ENCODE measurements at places on chromosomes 7 and 10.
A peak's percentile ranks its signal among the peaks of the same experiment; 100 is the strongest.

GRCh38 chr10:77633376-77633775 lies 4.2 kb downstream of the KCNMA1 start:
- DNase-seq, result no peak

GRCh38 chr7:17062151-17063044 lies 180.6 kb upstream of the AGR3 start:
- no peak for DNase-seq

GRCh38 chr10:6817770-6818169 lies 237.7 kb upstream of the PRKCQ start:
- no peak for DNase-seq

GRCh38 chr10:35993591-35994515 lies 351.8 kb upstream of the FZD8 start:
- no peak for DNase-seq

GRCh38 chr7:73831834-73832651 lies 1.2 kb downstream of the CLDN4 start:
- no peak for DNase-seq

- DNase-seq, result no peak
Observed at GRCh38 chr7:151146761-151147160, 20.7 kb downstream of the GBX1 start.

- DNase-seq, result no peak
Observed at GRCh38 chr10:70122742-70123141, 9.9 kb downstream of the AIFM2 start.

GRCh38 chr10:50497758-50498157 lies 126.0 kb downstream of the SGMS1 start:
- no peak for DNase-seq

- DNase-seq, result no peak
Observed at GRCh38 chr7:70598976-70599375, 533.0 kb upstream of the GALNT17 start.

- DNase-seq, result no peak
Observed at GRCh38 chr7:118511146-118511545, 286.6 kb downstream of the ANKRD7 start.

- DNase-seq, result peak; percentile 73
Observed at GRCh38 chr10:22246680-22247391, 29.0 kb upstream of the EBLN1 start.

- no peak for DNase-seq
Observed at GRCh38 chr7:151920488-151920887, 35.8 kb upstream of the GALNTL5 start.

DNA sequence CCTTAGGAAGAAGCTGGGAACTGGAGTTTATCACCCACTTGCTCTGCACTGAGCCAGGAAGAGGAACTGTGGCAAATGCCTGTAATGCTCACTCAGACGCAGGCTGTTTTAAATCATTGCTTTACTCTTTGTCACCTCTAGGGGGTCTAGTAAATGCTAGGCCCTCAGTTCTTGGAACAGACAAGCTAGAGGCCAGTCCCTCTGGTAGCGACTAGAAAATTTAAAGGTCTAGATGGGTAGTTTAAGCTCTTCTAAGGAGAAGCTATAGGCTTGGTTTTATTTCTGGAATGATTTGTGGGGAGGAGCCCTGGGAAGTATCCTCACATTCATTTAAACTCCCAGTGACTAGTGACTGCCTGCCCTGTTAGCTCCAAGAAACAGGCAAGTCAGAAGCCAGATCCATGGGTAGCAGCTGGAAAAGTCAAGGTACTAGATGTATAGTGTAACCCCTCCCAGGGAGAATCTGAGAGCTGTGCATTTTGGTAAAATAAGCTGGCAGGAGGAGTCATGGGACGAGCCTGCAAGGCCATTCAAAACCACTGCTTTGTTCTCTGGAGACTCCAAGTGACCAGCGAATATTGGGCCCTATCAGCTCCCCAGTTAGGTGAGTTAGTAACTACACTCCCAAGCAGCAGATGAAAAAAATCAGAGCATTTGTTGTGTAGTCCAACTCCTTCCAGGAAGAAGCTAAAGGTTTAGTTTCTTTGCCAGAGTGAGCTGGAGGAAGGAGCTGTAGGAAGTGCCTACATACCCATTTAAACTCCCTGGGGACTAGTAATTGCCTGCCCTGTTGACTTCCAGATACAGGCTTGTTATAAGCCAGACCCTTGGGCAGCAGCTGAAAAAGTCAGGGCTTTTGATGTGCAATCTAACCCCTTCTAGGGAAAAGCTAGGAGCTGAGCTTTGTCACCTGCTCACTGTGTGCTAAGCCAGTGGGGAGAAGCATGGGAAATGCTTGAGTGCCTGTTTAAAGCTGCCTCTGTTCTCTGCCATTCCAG lies 68.9 kb downstream of the DYNC1I1 start:
- no peak for DNase-seq

DNA sequence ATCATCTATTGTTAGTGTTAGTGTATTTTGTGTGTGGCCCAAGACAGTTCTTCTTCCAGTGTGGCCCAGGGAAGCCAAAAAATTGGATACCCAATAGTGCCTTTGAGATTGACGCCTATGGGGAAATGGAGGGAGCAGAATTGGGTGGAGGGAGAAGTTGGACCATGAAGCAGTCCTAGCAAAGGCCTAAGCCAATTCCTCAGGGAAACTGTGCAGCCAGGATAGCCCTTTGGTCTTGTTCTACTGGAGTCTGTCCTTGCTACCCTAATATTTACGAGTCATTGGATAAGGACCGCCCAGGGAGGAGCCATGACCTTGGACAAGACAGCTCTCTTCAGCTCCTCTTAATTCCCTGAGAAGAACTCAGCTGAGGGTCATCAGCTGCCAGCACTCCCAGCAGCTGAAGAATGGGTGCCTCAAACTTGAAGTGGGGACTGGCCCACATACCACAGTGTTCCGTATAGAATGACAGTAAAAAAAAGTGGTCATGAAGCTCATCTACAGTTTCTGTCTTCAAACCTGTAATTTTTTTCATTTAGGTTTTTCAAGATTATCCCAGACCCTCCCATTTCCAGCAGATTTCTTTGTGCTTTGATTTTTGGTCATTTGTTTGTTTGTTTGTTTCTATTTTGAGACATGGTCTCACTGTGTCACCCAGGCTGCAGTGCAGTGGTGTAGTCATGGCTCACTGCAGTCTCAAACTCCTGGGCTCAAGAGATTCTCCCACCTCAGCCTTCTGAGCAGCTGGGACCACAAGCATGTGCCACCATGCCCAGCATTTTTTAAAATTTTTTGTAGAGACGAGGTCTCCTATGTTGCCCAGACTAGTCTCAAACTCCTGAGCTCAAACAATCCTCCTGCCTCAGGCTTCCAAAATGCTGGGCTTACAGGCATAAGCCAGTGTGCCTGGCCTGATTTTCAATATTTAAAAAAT lies 81.2 kb downstream of the C1GALT1 start:
- no peak for DNase-seq

DNA sequence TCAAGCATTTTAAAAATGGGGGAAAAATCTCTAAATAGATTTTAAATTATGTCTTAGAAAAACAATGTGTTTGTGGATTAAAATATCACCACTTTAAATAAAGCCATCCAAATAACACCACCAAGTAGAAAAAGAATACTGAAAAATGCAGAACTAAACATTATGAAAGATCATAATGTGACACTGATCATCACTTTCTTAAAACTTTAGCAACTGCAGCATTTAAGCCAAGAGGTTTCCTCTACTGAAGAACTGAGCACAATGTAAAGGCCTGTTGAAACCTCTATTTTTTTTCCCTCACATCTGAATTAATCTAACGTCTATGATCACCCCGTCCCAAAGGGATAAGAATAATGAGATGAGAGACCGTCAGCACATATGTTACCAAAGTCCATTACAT lies 18.6 kb downstream of the MINDY3 start:
- no peak for DNase-seq

GRCh38 chr7:114691605-114692004 lies 230.3 kb upstream of the MDFIC start:
- DNase-seq, result no peak

DNA sequence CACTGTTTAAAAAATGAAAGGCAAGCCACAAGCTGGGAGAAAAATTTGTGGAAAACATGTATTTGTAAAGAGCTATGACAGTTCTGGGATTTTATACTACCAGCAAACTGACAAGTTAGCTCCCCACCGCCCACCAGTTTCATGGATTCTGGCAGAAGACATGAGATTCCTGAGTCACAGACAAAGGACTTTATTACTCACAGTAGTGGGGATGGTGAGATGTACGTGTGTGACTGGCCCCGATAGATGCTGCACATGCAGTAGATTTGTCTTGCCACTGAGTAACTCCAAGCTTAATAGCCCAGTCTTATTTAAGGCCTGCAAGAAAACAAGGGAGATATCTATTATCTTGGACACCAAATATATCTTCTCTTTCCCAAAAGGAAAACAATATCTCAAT lies 281.7 kb downstream of the AHR start:
- DNase-seq, result no peak

GRCh38 chr10:60414877-60415585 lies 25.4 kb upstream of the ANK3 start:
- no peak for DNase-seq

GRCh38 chr7:154837622-154838021 lies 165.3 kb downstream of the PAXIP1 start:
- DNase-seq, result no peak

DNA sequence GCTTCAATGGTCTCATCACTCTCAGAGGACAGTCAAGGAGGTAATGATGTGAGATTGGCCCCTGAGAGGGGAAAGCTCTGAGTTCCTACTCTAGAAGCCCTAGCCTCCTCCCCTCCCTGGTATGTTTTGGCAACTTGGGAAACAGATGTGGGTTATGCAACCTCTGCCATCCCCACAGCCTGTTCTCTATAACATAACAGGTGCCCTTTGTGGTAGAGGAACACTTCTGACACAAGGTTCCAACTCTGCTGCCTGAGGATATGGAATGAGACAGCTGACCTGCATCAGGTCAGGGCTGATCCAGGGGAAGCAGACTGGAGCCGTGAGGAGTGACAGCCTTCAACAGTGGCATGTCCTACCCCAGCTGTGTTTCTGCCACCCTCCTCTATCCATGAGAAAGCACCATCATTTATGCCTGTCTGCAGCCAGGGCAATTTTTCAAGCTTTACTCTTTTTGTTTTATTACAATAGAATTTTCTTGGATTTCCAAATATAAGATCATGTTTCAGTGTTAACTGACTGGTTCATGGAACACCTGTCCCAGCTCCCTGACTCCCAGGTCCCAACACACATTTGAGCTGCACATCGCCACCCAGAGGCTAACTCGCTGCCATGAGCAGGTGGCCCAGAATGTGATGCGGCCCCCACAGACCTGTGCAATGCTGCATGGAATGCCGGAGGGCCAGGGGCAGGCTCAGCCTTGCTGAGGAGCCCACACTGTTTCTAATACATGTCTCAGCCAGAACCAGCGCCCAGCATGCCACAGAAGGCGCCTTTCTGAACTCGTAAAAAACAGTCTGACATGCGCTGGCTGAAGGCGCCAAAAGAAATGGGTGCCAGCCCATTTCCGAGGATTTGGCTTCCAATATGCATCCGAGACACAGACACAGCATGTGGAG lies 124.8 kb upstream of the CHST15 start:
- no peak for DNase-seq

DNA sequence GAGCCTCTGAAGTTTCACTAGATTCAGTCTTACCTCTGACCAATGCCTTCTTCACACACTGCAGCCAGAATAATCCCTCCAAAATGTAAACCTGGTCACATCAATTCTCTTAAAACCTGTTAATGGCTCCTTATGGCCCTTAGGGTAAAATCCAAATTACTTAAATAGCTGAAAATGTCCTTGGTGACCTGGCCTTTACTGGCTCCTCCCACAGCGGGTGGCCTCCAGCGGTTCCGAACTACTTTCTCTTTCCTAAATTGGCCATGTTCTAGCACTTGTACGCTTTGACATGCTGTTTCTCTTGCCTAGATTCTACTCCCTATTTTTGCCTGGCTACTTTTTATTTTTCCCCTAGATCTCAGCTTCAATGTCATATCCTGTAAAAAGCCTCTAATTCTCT lies 36.1 kb downstream of the AGK start:
- DNase-seq, result no peak

- DNase-seq, result no peak
Observed at GRCh38 chr7:97174303-97174702, 56.8 kb downstream of the SDHAF3 start.

DNA sequence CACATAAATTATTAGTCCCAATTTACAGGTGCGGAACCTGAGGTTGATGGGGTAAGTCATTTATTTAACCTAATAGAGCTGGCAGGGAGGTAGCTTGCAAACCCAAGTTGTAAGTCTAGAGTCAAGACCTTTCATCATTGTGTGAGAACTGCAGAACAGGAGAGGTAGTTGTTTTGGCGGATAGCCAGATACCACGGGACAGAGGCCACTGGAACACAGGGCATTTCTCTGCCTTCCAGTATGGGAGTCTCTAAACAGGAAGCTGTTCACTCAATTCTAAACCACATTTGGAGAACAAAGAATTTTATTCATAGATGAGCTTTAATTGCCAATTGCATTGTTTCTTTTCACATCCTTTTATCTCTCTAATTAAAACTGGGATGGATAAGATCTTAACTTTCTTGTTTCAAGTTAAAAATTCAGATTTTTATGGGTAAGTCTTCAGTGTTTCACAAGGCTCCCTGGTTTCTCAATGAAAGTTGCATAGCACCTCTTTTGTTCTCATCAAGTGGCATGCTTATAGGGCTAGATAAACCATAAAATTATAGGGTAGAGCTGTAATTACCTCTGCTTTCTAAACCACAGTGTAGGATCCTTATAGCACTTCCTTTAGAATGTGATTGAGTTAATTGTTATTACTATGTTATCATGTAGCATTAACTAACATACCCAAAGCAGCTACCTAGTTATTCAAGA lies 489.0 kb downstream of the GATA3 start:
- no peak for DNase-seq

- no peak for DNase-seq
Observed at GRCh38 chr10:113872139-113873030, 17.9 kb downstream of the NHLRC2 start.

DNA sequence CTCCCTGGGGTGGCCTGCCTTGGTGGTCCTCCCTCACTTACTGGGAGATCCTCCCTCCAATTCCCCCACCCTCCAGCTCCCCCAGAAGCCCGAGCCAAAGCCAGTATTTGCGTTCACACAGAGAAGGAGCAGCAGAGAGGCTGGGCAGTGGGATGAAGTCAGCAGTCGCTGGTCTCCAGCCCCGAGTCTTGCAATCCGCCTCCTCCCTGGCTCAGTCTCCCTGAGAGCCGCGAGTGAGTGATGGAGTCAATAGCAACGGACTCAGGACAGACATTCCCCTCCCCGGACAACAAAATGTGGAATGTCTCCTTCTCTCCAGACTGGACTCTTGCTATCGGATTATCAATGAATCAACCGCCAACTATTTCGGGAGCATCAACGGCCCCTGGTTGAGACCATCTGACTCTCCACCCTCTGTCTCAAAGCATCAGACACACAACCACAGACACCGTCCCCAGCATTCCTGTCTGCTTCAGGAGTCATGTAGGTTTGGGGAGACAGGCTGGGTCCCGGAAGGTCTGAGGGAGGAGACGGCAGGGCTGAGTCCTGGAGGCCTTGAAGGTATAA lies 178.4 kb downstream of the SH3PXD2A start:
- no peak for DNase-seq
